Pancreas (tissue), 10 donors: ENCODE measurements at places on chromosomes 12 and 14. TPM values are rescaled to one million over a fixed set of nuclear protein-coding genes. Genes with fewer than 3 reads are reported as not detected.

DNA sequence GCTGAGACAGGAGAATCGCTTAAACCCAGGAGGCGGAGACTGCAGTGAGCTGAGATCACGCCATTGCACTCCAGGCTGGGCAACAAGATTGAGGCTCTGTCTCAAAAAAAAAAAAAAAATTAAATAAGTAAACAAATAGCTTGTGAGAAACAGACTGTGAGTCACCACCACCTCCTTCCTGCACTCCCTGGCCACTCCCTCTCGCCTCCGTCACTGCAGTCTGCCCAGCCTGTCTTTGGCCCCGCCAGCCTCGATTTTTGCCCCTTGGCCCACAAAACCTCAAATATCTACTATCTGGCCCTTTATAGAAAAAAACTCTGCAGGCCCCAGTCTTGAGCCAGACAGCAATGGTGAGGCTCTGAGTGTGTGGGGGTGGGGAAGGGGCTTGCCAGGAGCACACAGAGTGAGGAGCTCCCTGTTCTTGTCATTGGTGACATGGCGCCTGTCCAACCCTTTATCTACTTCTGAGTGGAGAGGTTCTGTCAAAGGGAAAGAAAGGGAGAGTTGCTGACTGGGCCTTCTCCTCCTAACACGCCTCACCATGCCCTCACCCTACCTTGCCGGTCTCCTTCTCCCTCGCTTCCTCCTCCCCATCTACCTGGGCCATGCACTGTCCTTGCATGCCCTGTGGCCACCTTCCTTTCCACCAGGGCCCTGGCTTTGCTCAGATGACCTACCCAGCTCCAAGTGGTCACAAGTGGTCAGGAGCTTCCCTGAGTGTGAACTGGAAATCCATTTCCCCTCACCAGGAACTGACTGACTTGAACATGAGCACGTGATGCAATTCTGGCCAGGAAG is 22.1 kb downstream of the LGMN start:
- no peaks in the 10 kb centered on the region for H3K36me3 ChIP-seq
- H3K27me3 ChIP-seq = no peaks in the 10 kb centered on the region
- DNase-seq = peak; percentile 73
- H3K4me1 ChIP-seq = peaks cover 3% of the 10 kb centered on the region

- DNase-seq = no peak
- no peak overlapping the region for H3K27ac ChIP-seq
- H3K36me3 ChIP-seq = no peaks in the 10 kb centered on the region
- H3K27me3 ChIP-seq = no peaks in the 10 kb centered on the region
- no peaks in the 10 kb centered on the region for H3K4me1 ChIP-seq
- H3K4me3 ChIP-seq = no peak overlapping the region
Measured at GRCh38 chr12:130669205-130669557, 46.9 kb downstream of the RIMBP2 start.

DNA sequence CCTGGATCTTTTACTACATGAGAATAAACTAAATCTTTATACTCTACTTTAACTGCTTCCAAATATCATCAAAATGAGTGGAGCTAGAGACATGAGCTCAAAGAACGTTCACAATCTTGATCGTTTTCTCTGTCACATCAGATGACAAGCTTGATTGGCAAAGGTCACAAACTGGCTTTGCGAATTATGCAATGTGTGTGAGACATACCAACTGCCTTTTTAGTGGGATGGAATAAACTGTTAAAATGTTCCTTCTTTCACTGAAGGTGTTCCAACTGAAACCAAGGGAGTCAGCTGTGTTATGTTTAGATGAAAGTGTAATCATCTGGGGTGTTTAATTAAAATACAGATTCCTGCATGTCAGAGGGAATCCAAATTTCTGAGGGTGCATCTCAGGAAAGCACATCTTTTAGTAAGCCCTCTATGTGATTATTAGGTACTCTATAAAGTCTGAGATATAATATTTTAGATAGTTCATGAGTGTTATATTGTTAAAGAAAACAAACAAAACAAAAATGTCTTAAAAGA is 21.9 kb downstream of the KITLG start:
- no peaks in the 10 kb centered on the region for H3K36me3 ChIP-seq
- no peak overlapping the region for H3K27ac ChIP-seq
- no peak for DNase-seq
- H3K4me1 ChIP-seq = peaks cover 11% of the 10 kb centered on the region
- H3K27me3 ChIP-seq = no peaks in the 10 kb centered on the region

DNA sequence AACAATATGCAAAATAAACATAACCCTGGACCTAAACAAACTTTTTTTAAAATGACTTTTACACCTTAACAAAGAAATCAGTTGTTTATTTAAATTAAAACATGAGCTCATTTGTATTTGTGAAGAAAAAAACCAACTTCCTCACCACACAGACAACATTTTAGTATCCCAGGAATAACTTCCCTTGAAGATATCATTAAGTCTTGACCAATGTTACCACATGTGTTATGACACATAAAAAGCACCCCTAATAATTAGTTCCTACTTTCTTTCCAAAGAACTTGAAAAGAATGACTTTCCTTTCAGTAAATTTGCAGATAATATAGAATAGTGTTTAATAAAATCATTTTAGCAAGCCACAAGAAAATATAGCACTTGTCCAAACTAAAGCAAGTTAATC is 42.4 kb downstream of the DUSP16 start:
- DNase-seq = no peak
- no peak overlapping the region for H3K27ac ChIP-seq
- H3K27me3 ChIP-seq = no peaks in the 10 kb centered on the region
- H3K4me3 ChIP-seq = no peak overlapping the region

DNA sequence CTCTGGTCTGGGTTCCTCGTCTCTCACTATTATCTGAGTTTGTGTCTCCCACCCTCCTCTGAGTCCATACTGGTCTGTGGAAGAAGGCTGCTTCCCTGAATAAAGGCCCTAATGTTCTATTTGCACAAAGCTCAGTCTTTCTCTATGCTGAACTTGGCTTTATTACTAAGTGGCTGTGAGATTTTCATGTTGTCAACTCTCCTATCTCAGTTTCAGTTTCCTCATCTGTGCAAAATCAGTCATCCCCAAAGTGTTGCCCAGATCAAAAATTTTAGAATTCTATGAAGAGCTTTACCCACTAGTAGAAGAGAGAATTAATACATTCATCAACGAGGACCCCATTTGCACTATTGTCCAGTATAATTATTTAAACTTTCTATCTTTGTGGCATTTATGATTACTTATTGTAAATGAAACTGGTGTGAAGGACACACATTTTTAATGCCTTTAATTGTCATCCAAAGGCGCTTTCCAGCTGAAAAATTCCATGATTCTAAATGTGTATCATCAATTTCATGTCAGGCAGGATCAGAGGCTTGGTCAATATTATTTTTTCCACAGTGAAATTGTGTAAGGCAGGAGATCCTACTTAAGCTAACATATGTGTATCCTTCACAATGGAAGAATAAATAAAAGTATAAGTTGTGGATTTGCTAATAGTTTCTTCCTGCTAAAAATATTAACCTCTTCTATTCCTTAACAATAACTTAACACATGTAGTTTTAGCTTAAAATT is 79.1 kb upstream of the EEA1 start:
- H3K36me3 ChIP-seq = no peaks in the 10 kb centered on the region
- no peak overlapping the region for H3K4me3 ChIP-seq
- H3K4me1 ChIP-seq = no peaks in the 10 kb centered on the region
- no peaks in the 10 kb centered on the region for H3K27me3 ChIP-seq
- no peak for DNase-seq

- H3K27me3 ChIP-seq = no peaks in the 10 kb centered on the region
- no peaks in the 10 kb centered on the region for H3K4me1 ChIP-seq
- H3K36me3 ChIP-seq = no peaks in the 10 kb centered on the region
- H3K27ac ChIP-seq = no peak overlapping the region
- H3K4me3 ChIP-seq = no peak overlapping the region
Measured at GRCh38 chr12:105832806-105833205, 305.9 kb downstream of the NUAK1 start.

DNA sequence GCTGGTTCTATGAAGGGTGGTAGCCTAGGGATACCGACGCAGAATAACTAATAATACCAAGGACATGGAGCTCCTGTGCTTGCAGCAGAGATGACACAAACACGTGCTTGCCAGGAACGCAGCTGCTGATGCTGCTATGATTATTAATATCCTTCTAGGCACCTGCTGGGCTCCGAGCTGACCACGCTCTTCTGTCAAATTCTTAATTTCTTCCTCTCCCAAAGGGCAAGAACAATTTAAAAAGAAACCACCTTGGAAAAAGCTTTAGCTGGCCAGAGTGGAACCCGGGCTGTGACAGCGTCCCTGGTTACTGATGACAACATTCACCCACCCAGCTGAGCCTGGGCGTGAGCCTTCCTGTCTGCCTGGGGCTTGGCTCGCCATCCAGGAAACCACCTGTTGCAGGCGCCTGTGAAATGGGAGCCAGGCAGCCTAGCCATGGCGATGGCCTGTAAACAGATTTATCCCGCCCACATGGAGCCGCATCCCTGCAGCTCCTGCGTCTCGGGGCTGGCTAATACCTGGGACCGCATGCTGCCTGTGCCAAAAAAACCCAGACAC is 28.8 kb downstream of the CLMN start:
- DNase-seq = peak; percentile 94
- H3K4me1 ChIP-seq = peaks cover 18% of the 10 kb centered on the region
- peak overlapping the region; percentile 80 for H3K27ac ChIP-seq

- no peaks in the 10 kb centered on the region for H3K27me3 ChIP-seq
- DNase-seq = no peak
- no peak overlapping the region for H3K4me3 ChIP-seq
- no peaks in the 10 kb centered on the region for H3K4me1 ChIP-seq
- no peaks in the 10 kb centered on the region for H3K36me3 ChIP-seq
Measured at GRCh38 chr12:79275631-79276030, 411.1 kb downstream of the SYT1 start.

- no peak for DNase-seq
Measured at GRCh38 chr12:3255057-3255456, 177.9 kb downstream of the TSPAN9 start.

DNA sequence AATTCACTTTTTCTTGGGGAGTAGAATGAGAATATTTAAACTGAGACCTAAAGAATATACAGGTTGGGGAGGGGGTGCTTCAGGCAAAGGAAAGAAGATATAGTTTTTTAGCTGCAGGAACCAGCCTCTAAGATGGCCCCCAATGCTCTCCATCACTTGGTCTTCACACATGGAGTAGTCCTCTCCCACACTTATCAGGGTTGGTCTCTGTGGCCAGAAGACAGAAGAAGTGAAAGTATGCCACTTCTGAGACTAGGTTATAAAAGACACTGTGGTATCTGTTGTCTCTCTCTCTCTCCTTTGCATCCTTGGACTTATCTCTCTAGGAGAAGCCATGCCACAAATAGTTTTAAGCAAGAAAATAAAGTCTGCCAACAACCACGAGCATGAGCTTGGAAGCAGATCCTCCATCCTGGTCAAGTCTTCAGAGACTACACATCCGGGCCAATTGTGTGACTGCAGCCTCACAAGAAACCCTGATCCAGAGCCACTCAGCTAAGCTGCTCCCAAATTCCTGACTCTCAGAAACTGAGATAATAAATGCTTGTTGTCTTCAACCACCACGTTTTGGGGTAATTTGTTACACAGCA is 18.0 kb downstream of the PUS7L start:
- no peaks in the 10 kb centered on the region for H3K27me3 ChIP-seq
- no peaks in the 10 kb centered on the region for H3K4me1 ChIP-seq

DNA sequence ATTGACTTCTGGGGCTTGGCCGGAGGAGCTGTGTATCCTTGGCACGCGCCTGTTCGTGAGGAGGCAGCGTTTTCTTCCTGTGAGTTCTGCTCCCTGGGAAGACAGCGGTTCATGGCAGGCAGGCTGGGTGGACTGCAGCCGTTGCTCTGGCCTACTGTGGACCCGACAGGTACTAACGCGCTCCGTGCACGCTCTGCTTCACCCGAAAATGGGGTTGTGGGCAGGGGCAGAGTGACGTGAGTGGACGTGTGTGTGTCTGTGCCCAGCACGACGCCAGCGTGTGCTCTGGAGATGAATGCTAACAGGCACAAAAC is 179.1 kb downstream of the KIF26A start:
- no peaks in the 10 kb centered on the region for H3K4me1 ChIP-seq
- H3K4me3 ChIP-seq = no peak overlapping the region
- H3K27ac ChIP-seq = no peak overlapping the region
- DNase-seq = no peak
- no peaks in the 10 kb centered on the region for H3K27me3 ChIP-seq

DNA sequence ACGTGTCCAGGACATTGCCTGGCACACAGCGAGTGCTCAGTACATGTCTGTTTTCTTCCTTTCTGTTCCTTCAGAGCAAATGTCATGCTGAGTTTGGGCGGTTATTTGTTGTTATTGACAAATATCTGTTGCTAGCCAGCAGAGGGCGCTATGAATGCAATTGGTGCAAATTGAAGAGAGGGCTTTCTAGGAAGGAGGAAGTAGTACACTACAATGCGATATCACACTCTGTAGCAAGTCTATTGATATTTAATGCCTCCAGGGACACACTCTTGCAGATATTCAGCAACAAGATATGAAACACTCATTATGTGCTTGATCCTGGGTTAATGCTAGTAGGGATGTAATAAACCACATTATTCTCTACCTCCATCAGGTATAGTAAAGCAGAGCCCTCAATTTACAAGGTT is 267.3 kb upstream of the SRRM4 start:
- H3K36me3 ChIP-seq = no peaks in the 10 kb centered on the region
- DNase-seq = no peak
- no peak overlapping the region for H3K4me3 ChIP-seq

GRCh38 chr12:71109834-71110233 is 48.0 kb downstream of the TSPAN8 start:
- H3K27ac ChIP-seq = no peak overlapping the region
- H3K4me3 ChIP-seq = no peak overlapping the region
- H3K4me1 ChIP-seq = no peaks in the 10 kb centered on the region
- DNase-seq = no peak
- no peaks in the 10 kb centered on the region for H3K36me3 ChIP-seq

DNA sequence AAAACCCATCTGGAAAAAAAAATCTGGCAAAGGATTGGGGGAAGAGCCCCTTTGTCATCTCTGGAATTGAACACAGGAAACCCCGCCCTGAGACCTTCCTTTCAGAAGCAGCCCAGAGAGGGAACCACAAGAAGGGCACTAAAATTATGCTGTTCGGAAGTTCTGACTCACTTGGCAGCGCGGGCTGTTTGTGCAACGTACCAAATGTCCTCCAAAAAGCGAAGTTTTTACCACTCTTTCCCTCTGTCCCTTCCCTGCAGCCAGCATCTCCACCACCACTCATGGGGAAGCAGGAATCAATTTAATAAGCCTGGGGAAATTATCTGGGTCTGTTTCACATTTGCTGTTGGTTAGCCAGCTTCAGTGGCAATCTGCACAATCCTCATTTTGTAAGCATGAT is 3.2 kb upstream of the SYNE3 start:
- H3K27ac ChIP-seq = no peak overlapping the region
- no peaks in the 10 kb centered on the region for H3K36me3 ChIP-seq
- H3K4me3 ChIP-seq = no peak overlapping the region
- H3K27me3 ChIP-seq = no peaks in the 10 kb centered on the region

GRCh38 chr12:104792570-104792969 is 165.5 kb downstream of the SLC41A2 start:
- H3K27ac ChIP-seq = no peak overlapping the region
- no peaks in the 10 kb centered on the region for H3K36me3 ChIP-seq
- H3K4me1 ChIP-seq = no peaks in the 10 kb centered on the region
- no peak for DNase-seq
- no peaks in the 10 kb centered on the region for H3K27me3 ChIP-seq

- H3K27me3 ChIP-seq = no peaks in the 10 kb centered on the region
- H3K4me3 ChIP-seq = no peak overlapping the region
- peaks cover 22% of the 10 kb centered on the region for H3K4me1 ChIP-seq
- DNase-seq = no peak
- H3K27ac ChIP-seq = no peak overlapping the region
Measured at GRCh38 chr14:24439830-24440605, 2.6 kb downstream of the SDR39U1 start.

The SIRT4 gene
- 0.56 TPM for total RNA-seq

The PLEKHG7 gene
- total RNA-seq = 0.92 TPM

The KRT72 gene
- total RNA-seq = not detected

The HPD gene
- 1.4 TPM for total RNA-seq
